Central memory CD8-positive, alpha-beta T cell (primary cell): ENCODE measurements at places on chromosomes 2 and 18.

- no peak overlapping the region for H3K27ac ChIP-seq
- H3K4me3 ChIP-seq: no peak overlapping the region
- peaks cover 1% of the 10 kb centered on the region for H3K36me3 ChIP-seq
- no peaks in the 10 kb centered on the region for H3K4me1 ChIP-seq
- DNase-seq: no peak
These were observed 3.6 kb downstream of the TTR start for GRCh38 chr18:31595121-31595771.

GRCh38 chr2:76491503-76491902, 780.8 kb upstream of the GCFC2 start:
- DNase-seq: no peak
- no peak overlapping the region for H3K27ac ChIP-seq
- no peaks in the 10 kb centered on the region for H3K4me1 ChIP-seq
- H3K4me3 ChIP-seq: no peak overlapping the region
- no peaks in the 10 kb centered on the region for H3K27me3 ChIP-seq
- H3K36me3 ChIP-seq: no peaks in the 10 kb centered on the region

GRCh38 chr2:13201924-13202323, 485.2 kb downstream of the TRIB2 start:
- H3K27me3 ChIP-seq: no peaks in the 10 kb centered on the region
- no peaks in the 10 kb centered on the region for H3K36me3 ChIP-seq
- no peak for DNase-seq
- no peaks in the 10 kb centered on the region for H3K4me1 ChIP-seq

GRCh38 chr2:34096562-34097171, 497.6 kb upstream of the FAM98A start:
- DNase-seq: no peak
- no peaks in the 10 kb centered on the region for H3K36me3 ChIP-seq
- H3K4me1 ChIP-seq: no peaks in the 10 kb centered on the region
- H3K27ac ChIP-seq: no peak overlapping the region

DNA sequence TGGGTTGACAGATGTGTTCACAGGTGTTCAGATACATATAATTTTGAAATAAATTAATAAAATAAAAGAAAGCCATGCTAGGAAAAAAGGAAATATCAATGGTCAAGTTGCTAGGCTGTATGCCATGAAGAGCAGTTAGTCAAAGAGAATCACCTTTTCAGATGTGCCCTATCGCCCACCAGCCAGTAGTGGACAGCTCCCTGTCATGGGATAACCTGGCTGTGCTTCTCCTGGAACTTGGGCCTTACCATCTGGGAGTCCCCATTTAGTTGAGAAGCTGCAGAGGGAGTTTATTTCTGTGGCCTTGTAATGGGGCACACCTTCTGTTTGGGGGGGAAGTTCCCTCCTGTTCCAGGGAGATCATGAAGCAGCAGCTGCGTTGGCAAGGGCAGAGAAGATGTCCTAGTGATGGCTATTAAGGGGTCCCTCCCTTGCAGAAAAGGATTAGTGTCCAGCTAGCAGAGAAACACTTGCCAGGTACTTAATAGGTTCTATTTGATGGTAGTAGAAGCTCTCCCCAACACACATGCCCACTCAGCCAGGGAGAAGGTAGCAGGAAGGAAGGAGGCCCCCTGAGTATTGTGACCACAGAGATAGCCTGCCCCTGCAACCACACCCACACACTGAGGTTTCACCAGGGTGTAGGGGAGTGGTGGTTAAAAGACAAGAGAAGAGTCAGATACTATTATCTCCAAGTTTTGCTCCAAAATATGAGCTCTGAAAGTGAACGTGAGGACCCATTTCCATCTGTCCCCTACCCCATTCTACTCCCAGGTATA, 117.7 kb downstream of the B3GNT2 start:
- no peak for DNase-seq
- H3K27me3 ChIP-seq: no peaks in the 10 kb centered on the region
- peak overlapping the region; percentile 76 for H3K4me3 ChIP-seq
- peak overlapping the region; percentile 90 for H3K27ac ChIP-seq

- H3K27ac ChIP-seq: no peak overlapping the region
- no peak for DNase-seq
- no peak overlapping the region for H3K4me3 ChIP-seq
These were observed 73.3 kb upstream of the OTOS start for GRCh38 chr2:240213476-240214421.

DNA sequence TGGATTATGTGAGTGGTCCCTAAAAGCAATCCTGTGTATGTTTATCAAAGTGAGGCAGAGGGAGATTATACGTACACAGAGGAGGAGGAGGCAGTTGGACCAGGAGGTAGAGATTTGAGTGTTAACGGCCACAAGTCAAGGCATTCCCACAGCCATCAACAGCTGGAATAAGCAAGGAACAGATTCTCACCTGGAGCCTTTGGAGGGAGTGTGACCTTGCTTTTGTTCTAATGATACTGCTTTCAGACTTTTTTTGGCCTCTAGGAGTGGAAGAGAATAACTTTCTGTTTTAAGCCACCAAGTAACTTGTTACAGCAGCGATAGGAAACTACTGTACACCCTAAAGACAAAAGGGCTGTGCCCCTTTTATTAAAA, 18.1 kb downstream of the LCLAT1 start:
- H3K36me3 ChIP-seq: no peaks in the 10 kb centered on the region
- DNase-seq: no peak
- peaks cover 25% of the 10 kb centered on the region for H3K4me1 ChIP-seq
- no peak overlapping the region for H3K4me3 ChIP-seq

GRCh38 chr2:223944166-223944702, 901 bp downstream of the WDFY1 start:
- H3K27me3 ChIP-seq: no peaks in the 10 kb centered on the region
- peak overlapping the region; percentile 90 for H3K4me3 ChIP-seq
- peak overlapping the region; percentile 89 for H3K27ac ChIP-seq
- H3K4me1 ChIP-seq: peaks cover 57% of the 10 kb centered on the region
- peaks cover 11% of the 10 kb centered on the region for H3K36me3 ChIP-seq
- no peak for DNase-seq

DNA sequence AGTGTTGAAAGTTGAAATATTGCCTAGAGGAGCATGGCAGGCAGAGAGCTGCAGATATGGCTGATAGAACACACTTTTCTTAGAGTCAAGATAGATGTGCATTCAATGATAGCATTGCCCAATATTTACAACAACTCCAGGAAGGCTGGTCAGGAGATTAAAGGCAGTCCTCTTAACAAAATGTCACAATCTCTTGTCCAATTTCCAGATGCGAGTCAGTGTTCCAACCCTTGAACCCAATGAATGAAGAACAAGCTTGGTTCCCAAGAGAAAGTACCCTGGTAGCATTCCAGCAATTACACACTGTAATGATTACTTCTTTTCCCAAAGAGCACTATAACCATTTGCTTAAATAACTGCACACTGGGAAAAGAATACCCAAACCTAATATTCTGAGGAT, 839.4 kb upstream of the VRK2 start:
- H3K4me1 ChIP-seq: no peaks in the 10 kb centered on the region
- no peak overlapping the region for H3K4me3 ChIP-seq
- DNase-seq: no peak
- no peaks in the 10 kb centered on the region for H3K27me3 ChIP-seq
- no peak overlapping the region for H3K27ac ChIP-seq

DNA sequence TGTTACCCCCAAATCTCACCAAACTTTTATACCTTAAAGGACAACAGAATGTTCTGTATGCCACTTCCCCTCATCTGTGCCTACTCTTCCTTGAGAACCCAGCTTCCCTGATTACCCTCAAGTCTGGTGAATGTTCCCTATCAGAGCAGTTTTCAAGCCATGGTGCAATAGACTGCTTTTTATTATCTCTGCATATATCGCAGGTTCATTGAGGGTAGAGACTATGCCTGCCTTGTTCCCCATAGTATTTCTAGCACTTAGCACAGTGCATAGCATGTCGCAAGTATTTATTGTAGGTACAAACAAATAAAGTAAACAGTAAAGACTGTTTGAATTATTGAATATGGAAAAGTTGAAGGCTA, 146.6 kb downstream of the HAUS1 start:
- H3K4me3 ChIP-seq: peak overlapping the region; percentile 74
- no peaks in the 10 kb centered on the region for H3K27me3 ChIP-seq
- H3K36me3 ChIP-seq: peaks cover 35% of the 10 kb centered on the region
- no peak for DNase-seq

GRCh38 chr18:48898521-48898920, 52.2 kb downstream of the SMAD7 start:
- H3K27ac ChIP-seq: no peak overlapping the region
- H3K36me3 ChIP-seq: no peaks in the 10 kb centered on the region
- no peak overlapping the region for H3K4me3 ChIP-seq
- DNase-seq: no peak

GRCh38 chr2:221005338-221005737, 566.8 kb downstream of the EPHA4 start:
- no peak overlapping the region for H3K27ac ChIP-seq
- H3K4me3 ChIP-seq: no peak overlapping the region
- H3K4me1 ChIP-seq: no peaks in the 10 kb centered on the region
- DNase-seq: no peak
- H3K27me3 ChIP-seq: no peaks in the 10 kb centered on the region

DNA sequence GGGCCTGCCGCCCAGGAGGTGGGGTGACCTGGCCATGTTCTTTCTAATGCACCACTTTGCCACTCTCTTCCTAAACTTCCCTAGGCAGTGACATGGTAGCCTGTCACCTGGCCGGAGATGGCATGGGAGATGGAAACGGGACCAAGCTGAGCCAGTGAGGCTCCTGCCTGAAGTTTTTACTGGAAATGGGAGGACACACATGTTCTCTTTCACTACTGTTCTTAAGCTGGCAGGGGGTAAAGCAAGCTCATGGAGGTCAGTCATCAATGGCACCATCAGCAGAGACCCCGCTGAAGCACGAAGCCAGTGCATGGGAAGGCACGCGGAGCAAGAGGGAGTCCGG, 50.7 kb downstream of the ATIC start:
- H3K27me3 ChIP-seq: no peaks in the 10 kb centered on the region
- no peak overlapping the region for H3K27ac ChIP-seq
- no peaks in the 10 kb centered on the region for H3K36me3 ChIP-seq
- no peaks in the 10 kb centered on the region for H3K4me1 ChIP-seq
- H3K4me3 ChIP-seq: no peak overlapping the region

GRCh38 chr2:221655300-221655699, 83.2 kb upstream of the EPHA4 start:
- no peak overlapping the region for H3K4me3 ChIP-seq
- DNase-seq: no peak
- no peak overlapping the region for H3K27ac ChIP-seq
- H3K4me1 ChIP-seq: no peaks in the 10 kb centered on the region

DNA sequence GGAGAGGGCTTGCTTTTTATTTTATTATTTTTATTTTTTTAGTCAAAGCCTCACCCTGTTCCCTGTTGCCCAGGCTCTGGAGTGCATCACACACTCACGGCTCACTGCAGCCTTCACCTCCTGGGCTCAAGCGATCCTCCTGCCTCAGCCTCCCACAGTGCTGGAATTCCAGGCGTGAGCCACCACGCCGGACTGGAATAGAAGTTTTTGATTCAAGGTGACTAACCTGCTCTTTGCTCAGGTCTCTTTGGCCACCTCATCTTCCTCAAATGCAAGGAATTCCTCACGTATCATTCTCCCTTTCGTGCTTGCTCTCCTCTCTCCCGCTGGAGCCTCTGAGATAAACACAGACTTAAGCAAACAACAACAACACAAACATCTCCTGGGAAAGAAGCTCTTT, 636.8 kb downstream of the ADCYAP1 start:
- no peaks in the 10 kb centered on the region for H3K36me3 ChIP-seq
- DNase-seq: no peak
- H3K27me3 ChIP-seq: no peaks in the 10 kb centered on the region
- no peak overlapping the region for H3K4me3 ChIP-seq
- H3K27ac ChIP-seq: no peak overlapping the region

DNA sequence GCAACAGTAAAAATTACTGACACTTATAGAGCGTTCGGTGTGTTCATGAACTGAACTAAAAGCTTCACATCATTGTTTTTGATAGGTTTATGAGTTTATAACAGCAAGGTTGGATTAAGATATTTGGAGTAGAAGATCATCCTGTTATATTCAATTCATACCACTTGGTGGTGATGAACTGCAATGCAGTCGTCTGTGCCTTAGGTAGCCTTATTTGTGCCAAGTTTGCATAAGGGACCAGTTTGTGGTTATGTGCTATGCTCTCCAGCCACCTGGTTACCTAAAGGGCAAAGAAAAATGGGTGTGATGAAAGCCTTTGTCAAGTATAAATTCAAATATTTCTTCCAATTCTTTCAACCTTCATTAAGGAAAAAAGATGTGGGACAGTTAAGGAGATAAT, 150.9 kb upstream of the KCNH7 start:
- DNase-seq: no peak
- no peak overlapping the region for H3K4me3 ChIP-seq
- H3K27ac ChIP-seq: no peak overlapping the region
- no peaks in the 10 kb centered on the region for H3K4me1 ChIP-seq
- H3K36me3 ChIP-seq: no peaks in the 10 kb centered on the region

- H3K4me3 ChIP-seq: no peak overlapping the region
- H3K27me3 ChIP-seq: peaks cover 9% of the 10 kb centered on the region
- no peak for DNase-seq
- H3K27ac ChIP-seq: no peak overlapping the region
These were observed 228.0 kb downstream of the CYP26B1 start for GRCh38 chr2:71919708-71920107.

GRCh38 chr18:59908799-59909198, 9.0 kb downstream of the PMAIP1 start:
- peaks cover 28% of the 10 kb centered on the region for H3K4me1 ChIP-seq
- H3K36me3 ChIP-seq: peaks cover 12% of the 10 kb centered on the region
- no peak overlapping the region for H3K27ac ChIP-seq
- no peak overlapping the region for H3K4me3 ChIP-seq
- no peak for DNase-seq

DNA sequence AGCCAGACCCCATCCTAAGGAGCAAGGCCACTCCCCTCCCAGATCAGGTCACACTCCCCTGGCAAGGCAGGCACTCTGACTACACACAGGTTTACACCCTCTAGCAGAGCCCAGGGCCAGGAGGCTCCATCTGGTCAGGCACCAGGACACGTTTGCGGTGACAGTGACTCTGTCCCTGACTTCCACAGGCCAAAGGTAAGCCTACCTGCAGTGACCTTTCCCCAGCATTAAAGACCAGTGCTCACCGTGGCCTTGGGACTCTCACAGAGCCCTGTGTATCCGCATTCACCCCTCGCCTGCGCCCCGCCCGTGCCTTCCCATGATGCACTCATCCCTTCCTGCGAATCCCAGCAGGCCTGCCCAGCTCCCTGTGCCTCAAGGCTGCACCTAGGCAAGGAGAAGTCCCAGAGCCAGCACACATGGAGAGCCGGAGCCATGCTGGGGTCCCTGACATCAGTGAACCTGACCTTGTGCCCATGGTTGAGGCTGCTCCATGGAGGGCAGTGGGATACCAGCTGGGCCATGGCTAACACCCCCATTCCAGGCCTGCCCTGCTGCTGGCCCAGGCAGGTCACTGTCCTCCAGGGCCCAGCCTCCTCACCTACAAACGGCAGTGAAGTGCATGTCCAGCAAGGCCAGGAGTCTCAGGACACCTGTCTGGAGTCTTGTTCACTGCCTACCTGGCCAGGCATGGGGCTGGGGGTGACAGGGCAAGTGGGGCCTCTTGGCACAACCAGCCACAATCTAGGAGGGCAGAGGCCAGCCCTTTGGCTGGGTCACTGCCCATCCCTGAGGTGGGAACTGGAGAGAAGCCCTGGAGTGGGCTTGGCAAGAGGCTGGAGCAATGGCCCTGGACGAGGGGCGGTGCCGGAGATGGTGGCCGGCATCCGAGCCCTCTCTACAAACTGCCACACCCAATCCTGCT, 3.0 kb downstream of the NEURL3 start:
- peaks cover 7% of the 10 kb centered on the region for H3K4me1 ChIP-seq
- no peaks in the 10 kb centered on the region for H3K27me3 ChIP-seq
- peaks cover 2% of the 10 kb centered on the region for H3K36me3 ChIP-seq
- no peak overlapping the region for H3K4me3 ChIP-seq
- DNase-seq: no peak

- no peak for DNase-seq
- peaks cover 18% of the 10 kb centered on the region for H3K4me1 ChIP-seq
- H3K27ac ChIP-seq: no peak overlapping the region
- peaks cover 2% of the 10 kb centered on the region for H3K36me3 ChIP-seq
- H3K27me3 ChIP-seq: peaks cover 79% of the 10 kb centered on the region
These were observed 204 bp downstream of the FAM110C start for GRCh38 chr2:46131-46470.
